Right atrium auricular region (tissue), 2 donors: ENCODE measurements at places on chromosomes 5 and 9. TPM values are rescaled to one million over a fixed set of nuclear protein-coding genes. Genes with fewer than 3 reads are reported as not detected.
A peak's percentile ranks its signal among the peaks of the same experiment; 100 is the strongest.

GRCh38 chr9:33014665-33015014 lies 10.4 kb upstream of the DNAJA1 start:
- H3K4me1 ChIP-seq: no peaks in the 10 kb centered on the region
- H3K27me3 ChIP-seq: no peaks in the 10 kb centered on the region
- no peak overlapping the region for H3K4me3 ChIP-seq
- H3K27ac ChIP-seq: no peak overlapping the region
- no peak for DNase-seq

DNA sequence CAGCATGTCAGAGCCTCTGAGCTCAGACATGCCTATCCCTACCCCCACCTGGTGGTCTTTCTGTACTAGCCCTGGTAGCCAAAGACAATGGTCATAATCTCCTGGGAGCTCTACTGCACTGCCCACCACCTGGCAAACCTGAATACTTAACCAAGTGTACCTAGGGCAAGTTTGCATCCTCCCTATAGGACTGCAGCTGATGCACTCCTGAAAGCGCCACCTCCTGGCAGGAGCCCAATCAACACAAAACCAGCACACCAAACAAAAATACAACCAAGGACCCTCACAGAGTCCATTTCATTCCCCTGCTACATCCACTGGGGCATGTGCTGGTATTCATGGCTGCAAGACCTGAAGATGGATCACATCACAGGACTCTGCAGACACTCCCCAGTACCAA lies 14.8 kb upstream of the FAM174A start:
- H3K4me1 ChIP-seq: no peaks in the 10 kb centered on the region
- no peaks in the 10 kb centered on the region for H3K36me3 ChIP-seq
- no peak for DNase-seq
- no peak overlapping the region for H3K4me3 ChIP-seq
- no peaks in the 10 kb centered on the region for H3K27me3 ChIP-seq
- no peak overlapping the region for H3K27ac ChIP-seq

DNA sequence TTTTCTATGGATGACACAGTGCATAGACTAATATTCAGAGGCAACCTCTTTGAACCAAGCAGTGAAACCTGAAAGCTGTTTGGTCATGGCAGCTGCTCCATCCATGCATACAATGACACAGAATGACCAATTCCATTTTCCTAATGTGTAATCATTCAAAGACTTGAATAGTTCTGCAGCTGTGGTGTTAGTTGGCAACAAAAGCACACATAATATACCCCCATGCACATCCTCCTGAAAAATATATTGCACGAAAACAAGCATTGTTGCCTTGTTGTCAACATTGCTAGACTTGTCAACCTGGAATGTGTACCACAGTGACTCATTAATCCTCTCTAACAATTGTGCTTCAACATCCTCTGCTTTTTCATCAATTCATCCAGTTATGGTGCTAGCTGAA lies 71.0 kb upstream of the SEMA6A start:
- H3K4me3 ChIP-seq: no peak overlapping the region

DNA sequence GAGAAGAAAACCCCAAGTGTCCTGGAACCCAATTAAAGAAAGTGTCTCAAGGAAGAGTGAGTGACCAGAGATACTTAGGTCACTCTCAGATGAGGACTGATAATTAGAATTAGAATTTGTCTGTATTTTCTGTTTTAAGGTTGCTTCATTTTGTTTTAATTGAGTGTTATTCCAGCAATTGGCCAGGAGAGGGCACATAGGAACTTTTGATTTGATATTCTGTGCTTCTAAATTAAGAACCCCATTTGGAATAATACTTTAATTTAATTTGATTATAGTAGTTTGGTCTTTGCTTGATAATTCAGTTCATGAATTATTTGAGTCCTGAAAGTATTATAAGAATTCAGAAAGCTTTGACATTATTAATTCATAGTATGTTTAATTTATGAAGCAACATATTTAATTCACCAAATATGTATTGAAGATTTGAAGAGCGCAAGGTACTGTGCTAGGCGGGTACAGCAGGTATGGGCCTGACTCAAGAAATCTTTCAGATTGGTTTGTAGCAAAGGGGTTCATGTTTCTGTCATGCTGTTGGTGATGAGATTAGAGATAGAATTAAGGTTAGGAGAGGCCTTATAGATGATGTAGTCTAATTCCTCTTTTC lies 4.9 kb downstream of the MRPL22 start:
- no peak overlapping the region for H3K4me3 ChIP-seq
- H3K27me3 ChIP-seq: no peaks in the 10 kb centered on the region
- H3K4me1 ChIP-seq: peaks cover 27% of the 10 kb centered on the region
- H3K27ac ChIP-seq: no peak overlapping the region
- no peak for DNase-seq

GRCh38 chr9:121450241-121450640 lies 49.4 kb downstream of the GGTA1 start:
- H3K27me3 ChIP-seq: no peaks in the 10 kb centered on the region
- no peaks in the 10 kb centered on the region for H3K4me1 ChIP-seq
- H3K36me3 ChIP-seq: no peaks in the 10 kb centered on the region
- H3K4me3 ChIP-seq: no peak overlapping the region
- no peak for DNase-seq
- H3K27ac ChIP-seq: peak overlapping the region; percentile 56

GRCh38 chr5:122779451-122779850 lies 4.6 kb downstream of the SNX2 start:
- no peaks in the 10 kb centered on the region for H3K4me1 ChIP-seq
- no peak overlapping the region for H3K4me3 ChIP-seq
- H3K27ac ChIP-seq: no peak overlapping the region
- H3K27me3 ChIP-seq: no peaks in the 10 kb centered on the region

GRCh38 chr5:7592910-7593309 lies 197.0 kb downstream of the ADCY2 start:
- H3K36me3 ChIP-seq: no peaks in the 10 kb centered on the region
- no peaks in the 10 kb centered on the region for H3K4me1 ChIP-seq
- H3K4me3 ChIP-seq: no peak overlapping the region
- no peak overlapping the region for H3K27ac ChIP-seq
- H3K27me3 ChIP-seq: no peaks in the 10 kb centered on the region

- peaks cover 10% of the 10 kb centered on the region for H3K4me1 ChIP-seq
- H3K4me3 ChIP-seq: no peak overlapping the region
- H3K36me3 ChIP-seq: no peaks in the 10 kb centered on the region
- no peak for DNase-seq
- no peaks in the 10 kb centered on the region for H3K27me3 ChIP-seq
- no peak overlapping the region for H3K27ac ChIP-seq
These were observed 4.6 kb downstream of the RALGPS1 start for GRCh38 chr9:126919193-126919592.

GRCh38 chr9:104177003-104177611 lies 83.0 kb downstream of the SMC2 start:
- DNase-seq: no peak
- H3K4me3 ChIP-seq: no peak overlapping the region
- H3K4me1 ChIP-seq: no peaks in the 10 kb centered on the region

DNA sequence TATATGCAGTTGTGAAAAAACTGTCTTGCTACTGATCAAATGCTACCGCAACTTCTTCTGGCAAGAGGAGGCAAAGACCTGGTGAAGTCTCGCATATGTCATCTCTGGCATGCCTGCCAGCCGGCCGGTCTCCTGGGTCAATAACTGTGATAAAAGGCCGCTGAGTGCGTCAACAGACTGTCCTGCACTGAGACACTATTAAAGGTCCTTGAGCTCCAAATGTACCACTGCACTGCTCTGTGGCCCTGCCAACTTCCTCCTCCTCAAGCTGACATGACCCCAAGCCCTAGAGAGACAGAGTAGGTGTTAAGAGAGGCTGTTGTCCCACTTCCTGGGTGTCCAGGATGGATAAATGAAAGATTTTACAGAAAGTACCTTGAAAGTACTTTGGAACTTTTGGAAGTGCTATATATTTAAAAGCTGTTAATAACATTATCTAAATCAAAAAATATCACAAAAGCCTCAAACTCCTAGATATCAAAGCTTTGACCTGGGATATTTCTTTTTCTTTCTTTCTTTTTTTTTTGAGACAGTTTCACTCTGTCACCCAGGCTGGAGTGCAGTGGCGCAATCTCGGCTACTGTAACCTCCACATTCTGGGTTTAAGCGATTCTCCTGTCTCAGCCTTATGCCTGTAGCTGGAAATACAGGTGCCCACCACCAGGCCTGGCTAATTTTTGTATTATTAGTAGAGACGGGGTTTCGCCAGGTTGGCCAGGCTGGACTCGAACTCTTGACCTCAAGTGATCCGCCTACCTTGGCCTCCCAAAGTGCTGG lies 31.5 kb downstream of the RAPGEF1 start:
- H3K4me1 ChIP-seq: peaks cover 88% of the 10 kb centered on the region
- no peaks in the 10 kb centered on the region for H3K36me3 ChIP-seq
- DNase-seq: peak; percentile 91
- peak overlapping the region; percentile 38 for H3K4me3 ChIP-seq
- H3K27me3 ChIP-seq: no peaks in the 10 kb centered on the region

The PCDHB7 gene
- total RNA-seq: 1.0 TPM

The SLC36A2 gene
- total RNA-seq: not detected

The PCDHGA7 gene
- total RNA-seq: 6.1 TPM

The SLC6A18 gene
- total RNA-seq: not detected

The CBY3 gene
- not detected for total RNA-seq

The LRRC8A gene
- 65.9 TPM for total RNA-seq

The PCDHGA4 gene
- 4.4 TPM for total RNA-seq
